ENCODE measurements at places on chromosomes 3 and 15.
A peak's percentile ranks its signal among the peaks of the same experiment; 100 is the strongest.

GRCh38 chr15:55221090-55222011 is 24.6 kb upstream of the RSL24D1 start:
- DNase-seq, result no peak

- no peak for DNase-seq
Observed at GRCh38 chr3:118080889-118081288, 953.8 kb downstream of the IGSF11 start.

GRCh38 chr3:8455526-8456411 is 45.9 kb upstream of the LMCD1 start:
- no peak for DNase-seq

GRCh38 chr3:105409364-105409763 is 42.7 kb downstream of the ALCAM start:
- DNase-seq, result no peak

DNA sequence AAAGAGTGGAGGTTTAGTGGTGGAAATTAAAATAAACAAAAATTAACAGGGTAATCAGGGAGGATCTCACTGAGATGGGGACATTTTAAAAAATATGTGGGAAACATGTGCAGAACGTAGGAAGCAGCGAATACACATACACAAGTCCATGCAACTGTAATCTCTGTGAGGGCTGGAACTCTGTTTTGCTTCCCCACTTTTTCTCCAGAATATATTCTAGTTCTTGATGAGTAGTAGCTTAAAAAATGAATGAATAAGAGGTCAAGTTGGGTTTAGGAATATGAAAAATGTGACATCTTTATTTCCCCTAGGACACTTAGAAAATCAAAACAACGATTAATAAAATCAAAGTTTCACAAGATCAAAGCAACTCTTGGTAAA is 312.2 kb upstream of the ZNF717 start:
- DNase-seq, result no peak

DNA sequence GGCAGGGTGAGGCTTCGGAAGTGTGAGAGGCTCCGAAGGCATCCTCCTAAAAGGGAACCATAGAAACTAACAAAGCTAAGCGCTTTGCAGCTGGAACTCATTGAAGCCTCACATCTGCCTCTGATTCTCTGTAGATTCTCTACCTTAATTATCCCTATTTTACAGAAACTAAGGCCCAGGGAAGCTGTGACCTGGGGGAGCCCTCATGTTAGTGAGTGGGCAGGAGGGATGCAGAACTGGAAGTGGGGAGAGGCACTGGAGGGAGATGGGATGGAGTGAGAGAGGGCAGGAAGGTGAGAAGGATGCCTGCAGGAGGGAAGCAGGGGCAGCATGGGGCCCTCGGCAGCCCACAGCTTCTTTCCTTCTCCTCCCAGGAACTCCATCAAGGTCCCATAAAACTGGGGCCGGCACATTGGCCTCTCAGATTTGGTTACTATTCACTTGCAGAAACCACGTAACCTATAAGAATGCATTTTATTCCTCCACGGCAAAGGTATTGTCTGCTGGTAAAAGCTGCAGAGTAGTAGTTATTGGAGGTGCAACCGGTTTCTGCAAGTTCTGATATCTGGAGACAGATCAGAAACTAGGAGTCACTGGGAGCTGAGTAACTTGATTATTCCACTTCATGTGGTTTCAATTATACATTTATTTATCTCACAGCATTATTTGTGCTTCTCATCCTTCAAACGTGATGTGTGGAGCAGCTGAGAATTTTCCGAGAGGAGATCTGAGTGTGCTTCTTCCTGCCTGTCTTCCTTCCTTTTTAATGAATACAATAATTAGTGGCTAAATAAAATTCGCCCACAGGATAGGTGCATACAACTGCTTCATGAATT is 24.0 kb upstream of the CHCHD6 start:
- no peak for DNase-seq

DNA sequence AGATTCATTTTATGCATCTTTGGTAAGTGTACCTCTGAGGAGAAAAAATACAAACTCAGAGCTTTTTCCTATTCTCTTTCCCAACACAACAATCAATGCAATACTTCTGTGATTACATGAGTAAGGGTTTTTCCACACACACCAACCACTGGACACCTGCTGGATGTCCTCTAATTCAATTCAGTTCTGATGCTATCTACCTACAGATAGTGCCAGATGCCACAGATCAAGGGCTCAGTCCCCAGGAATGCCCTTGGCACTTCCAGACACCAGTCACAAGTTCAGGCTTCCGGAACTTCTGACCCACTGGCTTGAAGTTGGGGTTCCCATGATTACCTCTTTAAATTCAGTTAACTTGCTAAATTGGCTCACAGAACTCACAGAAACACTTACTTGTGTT is 511.5 kb downstream of the AGBL1 start:
- DNase-seq, result no peak

GRCh38 chr3:197750858-197751737 is 1.4 kb downstream of the FYTTD1 start:
- DNase-seq, result peak; percentile 69

GRCh38 chr3:51282931-51283330 is 102.2 kb upstream of the MANF start:
- no peak for DNase-seq

DNA sequence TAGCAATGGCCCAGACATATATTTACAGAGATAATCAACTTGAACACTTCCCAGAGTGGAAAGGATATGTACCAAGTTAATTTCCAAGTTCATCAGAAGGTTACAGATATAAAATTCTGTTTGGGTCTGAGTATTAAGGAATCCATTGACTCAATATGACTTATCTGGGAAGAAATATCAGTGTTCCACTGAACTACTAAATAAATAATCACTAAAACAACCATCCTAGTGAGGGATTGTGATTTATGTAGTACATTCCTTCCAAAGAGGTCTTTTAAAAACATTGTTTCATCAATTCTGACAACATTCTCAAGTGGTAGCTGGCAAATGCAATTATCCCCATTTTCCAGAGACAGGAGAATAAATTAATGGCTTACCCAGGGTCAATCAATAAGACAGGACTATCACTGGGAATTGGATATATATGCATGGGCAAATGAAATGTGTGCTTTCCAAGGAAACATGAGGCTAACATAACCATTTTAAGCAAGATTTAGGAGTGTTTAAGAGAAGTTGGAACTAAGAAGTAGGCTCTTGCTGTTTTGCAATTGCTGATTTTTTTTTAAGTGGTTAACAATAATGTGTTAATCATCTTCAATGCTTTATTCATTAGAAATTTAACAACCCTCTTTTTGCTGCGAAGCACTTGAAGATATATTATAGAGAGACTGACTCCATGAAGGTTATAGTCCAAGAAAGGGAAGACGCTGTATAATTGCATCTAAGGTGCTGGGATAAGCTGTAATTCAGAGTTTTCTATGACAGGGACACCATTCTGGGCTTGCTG is 37.9 kb downstream of the SLC9A9 start:
- no peak for DNase-seq

DNA sequence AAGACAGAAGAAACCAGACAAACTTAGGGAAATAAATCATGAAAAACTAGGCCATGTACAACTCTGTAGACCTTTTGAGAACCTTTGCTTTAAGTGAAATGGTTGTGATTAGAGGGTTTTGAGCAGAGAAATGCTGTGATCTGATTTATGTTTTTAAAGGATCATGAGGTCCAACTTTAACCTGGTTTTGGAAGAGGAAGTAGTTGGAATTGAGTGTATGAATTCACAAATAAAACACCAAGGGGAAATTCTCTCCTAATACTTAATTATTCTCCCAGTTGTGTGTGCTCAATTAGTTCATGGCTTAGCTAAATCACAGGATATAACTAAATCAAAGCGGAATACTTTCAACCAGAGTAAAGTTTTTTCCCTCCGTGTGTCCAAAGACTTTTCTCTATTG is 45.5 kb upstream of the MCF2L2 start:
- DNase-seq, result no peak

GRCh38 chr15:28886431-28887338 is 911 bp downstream of the APBA2 start:
- peak; percentile 42 for DNase-seq

DNA sequence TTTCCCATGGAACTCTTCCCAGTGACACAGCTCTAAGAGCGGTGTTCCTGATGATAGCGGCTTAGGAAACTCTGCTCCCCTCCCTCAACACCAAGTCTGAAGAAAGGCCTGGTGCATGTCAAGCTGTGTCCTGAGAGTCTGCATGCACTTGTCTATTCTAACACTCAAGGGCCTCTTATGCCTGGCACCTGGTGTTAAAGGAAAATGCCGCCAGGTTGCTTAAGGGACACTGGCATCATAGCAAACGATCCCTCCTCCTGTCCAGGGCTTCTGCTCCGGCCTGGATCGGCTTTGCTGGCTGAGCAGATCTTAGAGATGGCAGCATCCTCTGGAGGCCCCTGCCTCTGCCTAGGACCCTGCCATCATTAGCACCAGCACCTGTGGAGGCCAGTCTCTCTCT is 121.7 kb downstream of the MEGF11 start:
- no peak for DNase-seq

- DNase-seq, result no peak
Observed at GRCh38 chr15:90512981-90513380, 16.7 kb upstream of the CRTC3 start.

GRCh38 chr3:111939873-111940272 is 39.0 kb upstream of the ABHD10 start:
- DNase-seq, result no peak

- peak; percentile 40 for DNase-seq
Observed at GRCh38 chr15:79035111-79035601, 55.4 kb downstream of the RASGRF1 start.

DNA sequence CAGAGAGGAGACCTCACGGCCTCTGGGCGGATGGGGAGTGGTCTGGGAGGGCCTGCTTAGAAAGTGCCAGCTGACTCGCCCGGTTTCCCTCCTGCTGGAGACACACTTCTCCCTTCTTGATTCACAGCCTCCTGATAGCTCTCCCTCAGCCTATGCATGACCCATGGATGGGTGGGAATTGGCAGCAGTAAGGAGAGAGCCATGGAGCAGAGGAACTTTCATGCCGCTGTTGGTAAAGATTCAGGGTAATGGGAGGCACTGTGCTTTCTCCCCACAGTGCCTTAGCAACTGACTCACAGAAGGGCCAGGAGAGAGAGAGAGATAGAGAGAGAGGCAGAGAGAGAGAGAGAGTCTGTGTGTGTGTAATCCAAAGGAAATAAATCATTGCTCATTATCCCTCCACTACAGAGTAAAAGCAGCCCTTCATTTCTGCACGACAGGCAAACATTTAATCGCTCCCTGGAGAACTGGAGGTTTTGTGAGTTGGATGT is 82.8 kb downstream of the SEMA5B start:
- DNase-seq, result no peak

DNA sequence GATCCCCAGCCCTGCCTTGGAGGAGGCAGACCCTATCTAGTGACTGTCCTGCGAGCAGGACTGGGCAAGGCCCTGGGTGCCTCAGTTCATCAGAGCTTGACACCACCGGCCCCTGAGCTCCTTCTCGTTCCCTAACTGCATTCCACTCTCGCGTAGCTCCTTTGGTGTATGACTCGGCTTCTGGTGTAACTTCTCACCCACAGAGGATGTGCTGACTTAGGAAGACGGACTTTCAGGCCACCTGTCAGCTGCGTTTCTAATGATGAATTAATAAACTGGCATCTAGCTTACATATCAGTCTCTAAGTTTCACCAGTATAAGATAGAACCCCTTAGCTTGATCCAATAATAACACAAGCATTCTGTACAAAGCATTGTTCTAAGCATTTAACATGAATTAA is 17.5 kb downstream of the ABCF3 start:
- DNase-seq, result no peak

DNA sequence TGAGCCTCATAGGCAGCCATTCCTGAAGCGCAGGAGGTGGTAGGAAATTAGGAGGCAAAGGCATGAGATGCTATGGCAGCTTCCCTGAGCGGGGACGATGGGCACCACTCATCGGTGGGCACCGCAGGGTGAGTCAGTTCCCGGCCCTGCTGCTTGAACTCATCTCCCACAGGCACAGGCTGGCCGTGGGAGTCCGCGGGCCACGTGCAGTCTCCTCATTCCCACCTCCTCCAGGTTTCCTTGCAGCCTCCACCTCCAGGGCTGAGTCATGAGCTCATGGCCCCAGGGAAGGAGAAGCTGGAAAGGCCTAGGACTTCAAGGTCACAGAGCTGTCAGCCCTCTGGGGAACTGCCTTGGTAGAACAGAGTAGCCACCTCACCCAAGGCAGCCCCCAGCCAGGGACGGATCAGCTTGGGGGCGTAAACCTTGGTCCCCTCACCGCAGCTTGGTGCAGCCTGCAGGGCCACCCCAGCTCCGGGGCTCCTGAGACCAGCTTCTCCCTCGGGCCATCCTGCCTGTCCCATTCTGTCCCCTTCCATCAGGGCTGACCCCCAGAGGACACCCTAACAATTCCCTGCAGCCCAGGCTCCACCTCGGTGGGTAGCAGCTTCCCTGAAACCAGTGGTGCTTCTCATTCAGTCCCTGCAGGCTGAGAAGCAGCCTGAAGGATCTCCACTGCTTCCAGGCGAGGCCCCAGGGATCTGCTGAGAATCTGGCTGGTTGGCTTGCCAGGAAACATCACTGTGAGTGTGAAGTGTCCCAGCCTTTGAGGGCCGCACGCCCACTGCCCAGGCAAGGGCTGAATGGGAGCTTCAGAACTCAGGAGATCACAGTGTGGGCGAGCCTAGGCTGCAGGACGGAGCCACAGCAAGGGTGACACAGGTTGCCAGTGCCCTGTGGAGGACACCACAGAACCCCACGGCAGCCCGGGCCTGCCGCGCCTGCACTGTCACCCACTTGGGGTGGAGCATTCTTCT is 150.7 kb upstream of the MEF2A start:
- DNase-seq, result no peak

DNA sequence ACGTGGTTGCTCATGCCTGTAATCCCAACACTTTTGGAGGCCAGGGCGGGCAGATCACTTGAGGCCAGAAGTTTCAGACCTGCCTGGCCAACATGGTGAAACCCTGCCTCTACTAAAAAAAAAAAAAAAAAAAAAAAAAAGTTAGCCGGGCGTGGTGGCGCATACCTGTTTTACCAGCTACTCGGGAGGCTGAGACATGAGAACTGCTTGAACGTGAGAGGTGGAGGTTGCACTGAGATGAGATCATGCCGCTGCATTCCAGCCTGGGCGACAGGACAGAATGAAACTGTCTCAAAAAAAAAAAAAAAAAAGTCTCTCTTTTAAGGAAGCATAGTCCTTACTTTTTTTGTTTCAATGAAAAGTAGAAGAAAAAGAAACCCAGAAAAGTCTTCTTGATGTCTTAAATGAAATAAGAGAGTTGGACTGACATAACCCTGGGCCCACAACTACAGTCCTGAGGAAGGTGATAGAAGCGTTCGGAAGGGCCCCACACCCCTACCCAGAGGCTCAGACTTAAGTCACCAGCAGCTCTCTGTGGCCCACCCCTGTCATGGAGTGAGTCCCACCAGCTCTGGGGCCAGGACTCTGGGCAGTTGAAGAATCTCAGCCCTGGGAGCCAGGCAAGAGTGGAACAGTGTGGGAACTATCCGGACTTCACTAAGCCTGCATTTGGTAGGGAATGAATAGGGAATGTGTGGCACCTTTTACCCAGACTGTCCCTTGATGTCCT is 2.6 kb downstream of the NME9 start:
- no peak for DNase-seq

GRCh38 chr15:85760049-85760448 is 34.7 kb downstream of the KLHL25 start:
- DNase-seq, result no peak

- DNase-seq, result no peak
Observed at GRCh38 chr3:128603313-128603712, 47.3 kb downstream of the RPN1 start.

Measured in NCI-H82 (cell line).